COLO829 (cell line): ENCODE measurements at places on chromosomes 16 and 17.

DNA sequence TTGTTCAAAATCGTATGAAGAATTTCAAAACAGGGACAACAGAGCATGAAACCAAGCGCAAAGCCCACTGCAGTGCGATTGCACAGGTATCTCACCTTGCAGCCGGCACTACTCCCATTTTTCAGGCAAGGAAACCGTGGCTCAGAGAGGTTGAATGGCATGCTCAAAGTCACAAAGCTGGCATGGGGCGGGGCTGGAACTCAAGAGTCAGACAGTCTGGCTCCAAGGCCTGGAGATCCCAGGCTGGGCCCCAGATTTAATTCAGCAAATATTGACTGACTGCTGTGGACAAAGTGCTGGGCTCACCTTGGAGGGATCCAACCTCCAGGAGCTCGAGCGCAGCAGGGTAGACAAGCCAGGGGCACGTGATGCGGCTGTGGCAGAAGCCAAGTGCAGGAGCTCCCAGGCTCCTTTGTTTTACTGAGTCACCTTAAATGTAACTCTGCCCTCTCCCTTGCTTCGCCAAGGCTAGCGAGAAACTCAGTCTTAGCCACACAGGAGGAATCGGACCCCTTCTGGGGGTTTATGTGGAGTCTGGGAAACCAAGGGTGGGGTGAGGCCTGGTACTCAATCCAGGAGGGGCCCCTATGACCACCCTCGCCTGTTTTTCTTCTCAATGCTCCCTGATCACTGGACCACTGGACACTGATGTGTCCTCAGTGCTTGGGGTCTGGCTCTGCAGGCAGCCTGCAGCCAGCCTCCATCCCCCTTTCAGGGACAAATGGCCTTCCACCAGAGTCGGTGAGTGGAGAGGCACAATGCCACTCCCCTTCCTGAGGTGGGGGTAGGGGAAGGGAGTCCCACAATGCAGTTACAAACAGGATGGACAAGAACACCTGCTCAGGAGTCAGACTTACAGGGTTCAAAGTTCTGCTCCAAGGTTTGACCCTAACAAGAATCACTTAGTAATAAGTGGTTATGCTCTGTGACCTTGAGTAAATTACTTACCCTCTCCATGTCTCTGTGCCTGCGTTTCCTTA is 3.9 kb upstream of the SPATA20 start:
- DNase-seq = no peak

DNA sequence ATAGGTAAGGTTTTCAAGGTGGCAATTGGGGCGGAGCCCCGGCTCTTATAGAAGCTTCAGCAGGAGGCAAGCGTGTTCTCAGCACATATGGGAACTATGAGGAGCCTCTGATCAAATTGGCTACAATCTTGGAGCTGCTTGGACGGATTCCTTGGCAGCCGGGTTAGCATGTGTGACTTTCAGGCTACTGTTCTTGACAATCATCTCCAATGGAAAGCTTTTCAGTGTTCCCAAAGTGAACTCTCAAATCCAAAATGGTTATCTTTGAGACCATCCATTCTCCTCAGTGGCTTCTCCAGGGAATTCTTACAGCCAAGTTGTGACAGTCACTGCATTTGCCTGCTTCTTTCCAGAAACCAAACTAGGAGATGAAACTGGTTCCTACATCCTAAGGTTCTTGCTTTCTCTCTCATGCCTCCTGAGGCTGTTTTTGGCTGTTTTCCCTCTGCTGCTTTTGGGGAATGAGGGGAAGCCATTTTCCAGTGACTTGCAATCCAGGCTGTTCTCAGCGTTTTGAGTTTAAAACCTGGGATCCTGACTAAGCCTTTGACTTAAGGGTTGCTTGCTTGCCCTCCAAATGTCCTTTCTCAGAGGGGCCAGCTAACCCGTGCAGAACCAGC is 10.9 kb downstream of the HAS3 start:
- DNase-seq = no peak

GRCh38 chr17:62937606-62938005 is 28.4 kb upstream of the TANC2 start:
- no peak for DNase-seq

DNA sequence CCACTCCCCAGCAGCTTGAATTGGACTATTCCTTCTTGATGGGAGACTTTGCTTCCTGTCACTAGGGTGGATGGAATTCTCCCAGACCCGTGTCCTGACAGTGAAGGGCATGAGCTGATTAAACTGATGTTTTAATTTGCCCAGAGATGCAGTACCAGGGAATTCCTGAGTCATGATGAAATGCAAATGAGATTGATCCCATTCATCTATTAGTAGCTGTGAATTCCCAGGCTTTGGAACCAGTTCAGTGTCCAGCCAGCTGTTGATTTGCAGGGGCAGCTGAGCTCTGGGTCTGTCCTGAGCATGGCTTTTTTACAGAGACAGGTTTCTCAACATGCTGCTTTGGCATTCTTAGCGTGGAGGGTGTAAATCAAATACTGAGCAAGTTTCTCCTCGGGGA is 157.9 kb downstream of the PITPNC1 start:
- peak; percentile 18 for DNase-seq

- DNase-seq = no peak
Observed at GRCh38 chr17:75566416-75566815, 21.2 kb upstream of the MYO15B start.

DNA sequence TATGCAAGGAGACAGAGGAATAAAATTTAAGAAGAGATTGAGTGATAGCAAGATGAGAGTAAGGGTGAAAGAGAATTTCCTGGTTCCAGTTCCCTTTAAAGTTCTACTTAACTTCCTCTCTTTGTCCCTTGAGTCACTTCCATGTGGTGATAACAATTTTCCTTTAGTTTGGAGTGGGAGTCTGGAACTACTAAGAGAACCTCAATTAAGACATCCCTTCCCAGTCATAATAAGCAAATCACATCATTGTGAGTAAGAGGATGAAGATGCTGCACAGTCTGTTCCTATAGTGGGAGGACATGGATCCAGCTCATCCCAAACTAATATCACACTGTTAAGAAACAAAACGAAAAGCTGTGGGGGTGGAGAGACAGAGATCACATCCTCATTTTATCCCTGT is 24.4 kb downstream of the TBX21 start:
- no peak for DNase-seq
